ENCODE measurements at places on chromosomes 5 and 9. TPM values are rescaled to one million over a fixed set of nuclear protein-coding genes. Genes with fewer than 3 reads are reported as not detected.

The DMRTA1 gene
- total RNA-seq, result 0.66 TPM

The PSD2 gene
- under 0.01 TPM for total RNA-seq

The PRELID1 gene
- total RNA-seq, result 145 TPM

The FRMPD1 gene
- total RNA-seq, result not detected

The SPAAR gene
- total RNA-seq, result not detected

The ST8SIA4 gene
- total RNA-seq, result 3.0 TPM

The RAB14 gene
- 33.6 TPM for total RNA-seq

The GLDC gene
- 1.6 TPM for total RNA-seq

The ORM1 gene
- total RNA-seq, result not detected

The TRIP13 gene
- total RNA-seq, result 1.5 TPM

The IL4 gene
- total RNA-seq, result not detected

The PCDHGA7 gene
- total RNA-seq, result 4.3 TPM

The PAPPA gene
- 357 TPM for total RNA-seq

The LCN1 gene
- total RNA-seq, result not detected

The PCDHB9 gene
- total RNA-seq, result not detected

The ZCCHC9 gene
- total RNA-seq, result 35.8 TPM

The RASA1 gene
- 77.7 TPM for total RNA-seq

The CCL27 gene
- not detected for total RNA-seq

The LCN9 gene
- total RNA-seq, result not detected

The CDO1 gene
- 6.0 TPM for total RNA-seq
